Cerebellum (tissue), 4 donors: ENCODE measurements at places on chromosomes 12 and 14.

GRCh38 chr12:72658615-72659014 lies 386.4 kb downstream of the TRHDE start:
- no peak for DNase-seq

- DNase-seq, result no peak
Measured at GRCh38 chr14:91835197-91835919, 32.0 kb downstream of the TC2N start.

DNA sequence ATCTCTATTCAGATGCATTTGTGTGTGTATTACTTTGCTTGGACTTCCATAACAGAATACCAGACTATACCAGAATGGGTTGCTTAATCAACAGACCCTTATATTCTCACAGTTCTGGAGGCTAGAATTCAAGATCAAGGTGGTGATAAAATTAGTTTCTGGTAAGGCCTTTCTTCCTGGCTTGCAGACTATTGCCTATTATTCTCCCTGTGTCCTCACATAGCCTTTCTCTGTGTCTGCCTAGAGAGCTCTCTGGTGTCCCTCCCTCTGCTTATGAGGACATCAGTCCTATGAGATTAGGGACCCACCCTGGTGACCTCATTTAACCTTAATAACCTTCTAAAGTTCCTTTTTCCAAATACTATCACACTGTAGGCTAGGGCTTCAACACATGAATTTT lies 106.0 kb downstream of the FAR2 start:
- DNase-seq, result no peak

DNA sequence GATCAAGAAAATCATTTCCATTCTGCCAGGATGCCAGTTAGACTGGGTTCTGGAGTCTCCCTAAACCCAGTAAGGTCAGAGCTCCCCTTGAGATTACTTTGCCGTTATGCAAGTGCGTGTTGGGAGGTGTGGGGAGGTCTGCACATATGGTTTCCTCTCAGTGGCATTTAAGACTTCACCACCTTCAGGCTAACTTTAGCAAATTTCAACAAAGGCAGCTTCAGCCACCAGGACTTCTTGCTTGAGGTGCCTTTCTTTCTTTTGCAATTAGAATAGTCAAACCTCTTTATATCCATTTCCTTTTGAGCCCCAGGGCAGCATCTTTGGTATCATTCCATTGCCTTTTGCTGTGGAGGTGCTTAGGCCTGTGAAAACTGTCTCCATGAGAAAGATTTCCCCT lies 117.2 kb upstream of the CCND2 start:
- DNase-seq, result no peak

DNA sequence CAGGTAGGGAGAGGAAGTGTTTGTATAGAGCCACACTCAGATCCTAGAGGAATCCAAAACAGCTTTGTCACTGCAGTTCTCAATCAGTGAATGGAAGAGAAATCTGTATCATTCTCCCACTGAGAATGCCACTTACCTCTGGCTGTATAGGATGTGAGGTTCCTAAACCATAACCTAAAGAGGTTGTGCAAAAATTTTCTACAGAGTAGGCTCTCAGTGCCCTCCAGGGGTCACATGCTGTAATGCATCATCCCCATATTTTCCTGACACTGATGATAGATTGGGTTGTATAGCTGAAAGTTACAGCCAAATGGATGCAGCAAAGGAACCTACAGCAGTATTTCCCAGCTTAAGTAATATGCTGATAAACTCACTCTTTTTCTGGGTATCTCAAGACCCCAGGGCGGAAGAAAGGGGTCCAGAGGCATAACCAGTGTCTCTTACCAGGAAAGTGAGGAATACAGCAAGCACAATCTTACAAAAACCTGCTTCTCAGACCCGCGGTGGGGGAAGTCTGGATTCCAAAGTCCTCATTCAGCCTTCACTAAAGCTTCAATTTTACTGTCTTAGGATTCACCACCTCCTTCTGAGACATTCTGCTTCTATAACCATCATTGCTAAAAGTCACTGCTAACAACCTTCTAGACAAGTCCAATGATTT lies 3.8 kb downstream of the BCDIN3D start:
- DNase-seq, result no peak

GRCh38 chr14:52485350-52485960 lies 66.8 kb downstream of the TXNDC16 start:
- DNase-seq, result no peak

- DNase-seq, result no peak
Measured at GRCh38 chr12:90211017-90211416, 502.4 kb upstream of the ATP2B1 start.

GRCh38 chr14:58138031-58138713 lies 13.8 kb downstream of the ARMH4 start:
- no peak for DNase-seq

GRCh38 chr14:65095633-65096205 lies 6.6 kb downstream of the MAX start:
- peak; percentile 48 for DNase-seq

GRCh38 chr12:52052468-52053186 lies 1.4 kb downstream of the NR4A1 start:
- DNase-seq, result no peak

- DNase-seq, result peak; percentile 63
Measured at GRCh38 chr14:104903990-104904389, 20.7 kb upstream of the PLD4 start.

DNA sequence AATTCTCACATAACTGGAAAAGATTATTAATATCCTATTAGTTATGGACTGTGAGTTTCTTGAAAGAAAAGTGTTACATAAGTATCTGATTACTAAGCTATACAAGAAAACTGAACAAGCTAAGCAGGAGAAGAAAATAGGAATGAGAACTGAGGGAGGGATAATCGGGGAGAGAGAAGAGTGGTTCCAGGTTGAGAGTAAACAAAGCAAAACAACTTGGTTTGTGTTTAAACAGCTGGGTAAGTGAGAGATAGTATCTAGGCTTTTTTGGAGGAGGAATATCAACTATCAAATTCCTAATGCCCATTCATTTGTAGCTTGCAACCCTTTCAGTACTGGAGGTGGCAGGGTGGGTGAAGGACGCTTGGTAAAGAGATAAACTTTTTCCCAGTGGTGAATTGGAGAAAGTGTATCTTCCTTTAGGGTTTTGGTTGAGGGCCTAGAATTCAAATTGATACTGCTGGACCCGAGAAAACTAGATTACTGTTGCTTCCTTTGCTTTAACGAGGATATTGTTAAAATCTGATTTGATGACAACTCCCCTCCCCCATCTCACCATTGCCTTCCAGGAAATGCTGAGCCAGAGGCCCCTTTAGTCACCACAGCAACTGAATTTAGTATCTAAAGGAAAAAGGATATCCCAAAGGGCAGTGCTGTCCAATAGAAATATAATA lies 2.0 kb upstream of the SLC2A3 start:
- no peak for DNase-seq

DNA sequence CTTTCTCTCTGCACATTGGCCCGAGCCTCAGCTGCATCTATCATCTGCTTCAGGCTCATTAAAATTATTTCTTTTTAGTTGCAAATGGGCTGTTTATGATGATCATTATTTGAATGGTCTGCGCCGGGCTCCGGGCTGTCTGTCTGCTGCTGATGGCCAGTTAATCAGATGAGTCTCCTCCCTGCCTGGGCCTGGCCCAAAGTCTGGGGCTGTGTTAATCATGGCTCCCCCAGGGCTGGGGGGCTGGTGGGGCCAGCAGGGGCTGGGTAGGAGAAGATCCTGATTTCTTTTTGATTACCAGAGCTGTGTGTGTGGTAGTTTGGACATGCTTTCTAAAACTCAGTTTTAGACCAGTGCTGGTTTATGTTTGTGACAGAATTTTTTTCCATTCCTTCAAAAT lies 159.1 kb downstream of the PHETA1 start:
- no peak for DNase-seq

- no peak for DNase-seq
Measured at GRCh38 chr12:119134284-119135072, 44.3 kb upstream of the HSPB8 start.

DNA sequence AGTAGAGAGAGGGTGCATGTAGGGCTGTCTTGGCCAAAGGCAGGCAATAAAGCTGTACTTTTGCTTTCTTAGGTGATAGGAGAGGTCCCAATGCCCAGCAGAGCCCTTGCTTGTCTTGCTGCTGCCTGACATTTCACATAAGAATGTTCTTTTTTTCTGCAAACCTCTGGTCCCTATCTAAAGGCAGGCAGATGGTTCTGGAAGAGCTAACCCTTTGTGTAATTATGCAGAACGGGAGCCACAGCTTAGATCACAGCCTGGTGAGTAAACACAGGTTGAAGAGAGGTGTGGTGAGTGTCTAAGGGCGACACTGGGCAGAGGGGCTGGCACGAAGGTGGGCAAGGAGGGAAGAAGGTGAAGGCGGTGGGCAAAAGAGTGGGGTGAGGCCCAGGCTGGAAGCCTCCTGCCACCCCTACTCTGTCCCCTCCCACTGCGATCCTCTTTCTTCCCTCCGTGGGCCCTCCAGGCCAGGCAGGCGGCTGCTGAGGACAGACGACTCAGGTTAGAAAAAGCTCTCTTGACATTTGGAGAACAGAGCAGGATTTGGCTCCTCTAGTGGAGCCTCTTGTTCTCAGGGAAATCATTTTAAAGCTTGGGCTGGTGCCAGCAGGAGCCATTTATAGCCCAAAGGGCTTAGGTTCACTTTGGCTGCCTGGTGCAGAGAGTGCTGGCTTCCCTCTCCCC lies 42.8 kb downstream of the PRMT8 start:
- DNase-seq, result peak; percentile 87

DNA sequence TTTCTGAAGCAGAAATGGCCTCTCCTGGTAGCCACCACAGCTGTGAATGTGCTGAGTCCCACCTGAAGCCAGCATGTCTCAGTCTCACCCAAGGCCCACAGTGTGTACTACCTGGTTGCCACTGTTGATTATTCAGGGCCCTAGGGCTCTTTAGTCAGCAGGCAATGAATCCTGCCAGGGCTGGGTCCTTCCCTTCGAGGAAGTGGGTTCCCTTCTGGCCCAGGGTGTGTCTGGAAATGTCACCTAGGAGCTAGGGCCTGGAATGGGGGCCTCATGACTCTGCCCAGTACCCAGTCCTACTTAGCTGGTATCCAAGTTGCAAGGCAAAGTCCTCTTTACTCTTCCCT lies 207.4 kb downstream of the SYNE2 start:
- DNase-seq, result no peak

DNA sequence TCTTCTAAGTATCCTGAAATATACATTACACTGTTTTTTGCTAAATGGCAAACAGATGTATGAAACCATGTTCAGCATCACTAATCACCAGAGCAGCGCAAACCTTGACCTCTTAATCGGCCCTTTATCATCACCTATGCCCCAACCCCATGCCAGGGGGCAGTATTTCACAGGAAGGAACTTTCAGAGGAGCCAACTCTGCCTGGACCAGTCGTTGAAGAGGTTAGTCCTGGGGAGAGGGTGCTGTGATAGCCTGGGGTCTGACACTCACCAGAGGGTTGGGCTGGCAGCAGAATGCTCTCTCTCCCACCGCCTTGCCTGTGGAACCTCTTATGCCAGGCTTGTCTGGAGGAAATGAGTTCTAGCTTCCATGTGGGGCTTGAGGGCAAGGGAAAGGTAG lies 411.7 kb downstream of the TMEM117 start:
- DNase-seq, result no peak

- no peak for DNase-seq
Measured at GRCh38 chr14:42378274-42378673, 771.6 kb downstream of the LRFN5 start.
